ENCODE measurements at places on chromosomes 3 and 15.

DNA sequence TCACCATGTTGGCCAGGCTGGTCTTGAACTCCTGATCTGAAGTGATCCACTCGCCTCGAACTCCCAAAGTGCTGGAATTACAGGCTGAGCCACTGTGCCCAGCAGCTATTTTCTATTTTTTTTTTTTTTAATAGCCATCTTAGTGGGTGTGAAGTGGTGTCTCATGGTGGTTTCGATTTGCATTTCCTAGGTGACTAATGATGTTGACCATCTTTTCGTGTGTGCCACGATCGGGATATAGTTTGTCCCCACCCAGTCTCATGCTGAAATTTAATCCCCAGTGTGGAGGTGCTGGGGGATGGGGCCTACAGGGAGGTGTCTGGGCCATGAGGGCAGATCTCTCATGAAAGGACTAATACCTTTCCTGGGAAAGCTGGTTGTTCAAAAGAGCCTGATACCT lies 41.8 kb upstream of the MUC13 start:
- no peak for DNase-seq

DNA sequence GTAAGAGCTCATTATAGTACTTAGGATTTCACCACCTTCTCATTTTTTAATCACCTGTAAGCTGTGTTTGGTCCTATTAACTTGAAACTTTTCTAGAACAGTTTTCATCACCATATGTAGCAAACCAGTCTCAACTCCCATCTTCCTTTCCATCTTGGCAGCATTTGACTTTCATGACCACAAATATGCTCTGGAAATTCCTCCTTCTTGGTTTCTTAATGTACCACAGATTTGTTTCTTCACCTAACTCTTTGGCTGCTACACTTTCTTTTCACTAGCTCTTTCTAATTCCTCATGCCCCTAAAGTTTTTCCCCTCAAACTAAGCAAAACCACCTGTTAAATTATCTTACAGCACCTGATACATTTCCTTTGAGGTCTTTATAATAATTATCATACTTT lies 13.2 kb upstream of the NMB start:
- no peak for DNase-seq

- no peak for DNase-seq
Observed at GRCh38 chr3:197269024-197269423, 29.4 kb downstream of the DLG1 start.

GRCh38 chr3:15903759-15904720 lies 106.3 kb upstream of the ANKRD28 start:
- no peak for DNase-seq

DNA sequence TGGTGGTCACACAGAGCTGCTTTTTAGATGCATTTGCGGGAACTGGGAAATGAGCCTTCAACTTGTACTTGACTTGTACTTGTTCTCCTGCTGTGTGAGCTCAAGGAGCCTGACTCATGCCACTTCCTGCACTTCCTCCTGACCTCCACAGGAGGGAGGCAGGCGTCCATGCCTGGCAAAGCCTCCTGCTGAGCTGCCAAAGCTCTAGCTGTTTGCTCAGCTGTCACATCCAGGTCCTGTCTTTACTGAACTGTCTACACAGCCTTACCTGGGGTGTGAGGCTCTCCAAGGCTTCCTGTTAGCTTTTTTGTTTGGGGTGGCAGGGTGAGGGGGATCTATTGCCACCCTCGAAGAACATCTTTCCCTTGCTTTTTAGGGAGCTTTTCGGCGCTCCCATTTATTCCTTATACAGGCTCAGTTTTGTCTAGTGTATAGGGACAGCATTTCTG lies 6.4 kb downstream of the THPO start:
- DNase-seq = peak; percentile 58

DNA sequence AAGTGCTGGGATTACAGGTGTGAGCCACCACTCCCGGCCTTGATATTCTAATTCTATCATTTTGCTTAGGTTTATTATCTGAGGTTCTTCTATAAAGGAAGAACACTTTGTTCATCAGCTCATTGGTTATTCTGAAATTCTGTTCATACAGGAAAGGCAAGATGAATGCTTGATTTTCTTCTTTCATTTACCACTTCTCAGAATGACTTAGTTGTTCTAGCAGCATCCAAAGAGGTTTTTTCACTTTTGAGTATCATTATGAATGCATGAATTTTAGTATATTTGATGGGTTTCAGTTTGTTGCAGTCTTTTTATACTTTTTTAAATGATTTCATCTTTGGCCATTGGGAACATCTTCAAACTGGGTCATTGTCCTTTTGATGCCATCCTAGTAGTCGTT lies 51.8 kb downstream of the RNF111 start:
- no peak for DNase-seq

DNA sequence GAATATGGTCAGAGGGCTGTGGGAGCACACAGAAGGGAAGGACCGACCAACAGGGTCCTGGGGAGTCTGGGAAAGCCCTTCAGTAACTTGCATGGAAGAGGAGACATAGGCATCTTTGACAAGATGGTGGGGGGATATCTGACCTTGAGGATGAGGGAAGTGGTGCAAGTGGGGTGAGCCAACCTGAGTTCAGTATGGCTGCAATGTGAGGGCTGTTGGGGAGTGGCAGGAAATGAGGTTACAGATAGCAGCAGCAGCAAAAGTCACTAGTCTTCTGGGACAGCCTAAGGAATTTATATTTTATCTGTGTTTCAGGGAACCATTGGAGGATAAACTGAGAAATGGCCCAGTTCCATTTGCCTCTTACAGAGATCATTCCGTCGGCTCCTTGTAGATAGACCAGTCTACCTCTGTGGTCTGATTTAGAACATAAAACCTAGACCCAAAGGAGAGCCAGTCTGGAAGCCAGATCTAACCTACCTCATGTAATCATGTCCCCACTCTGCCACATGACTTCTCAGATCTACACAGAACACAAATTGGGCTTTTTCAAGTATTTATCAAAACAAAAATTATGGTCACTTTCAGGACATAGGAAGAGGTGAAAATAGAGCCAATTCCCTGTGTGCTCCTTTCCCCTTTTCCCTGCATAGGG lies 75.6 kb downstream of the ST6GAL1 start:
- DNase-seq = peak; percentile 18

- DNase-seq = no peak
Observed at GRCh38 chr15:100206643-100207042, 135.1 kb downstream of the ADAMTS17 start.

DNA sequence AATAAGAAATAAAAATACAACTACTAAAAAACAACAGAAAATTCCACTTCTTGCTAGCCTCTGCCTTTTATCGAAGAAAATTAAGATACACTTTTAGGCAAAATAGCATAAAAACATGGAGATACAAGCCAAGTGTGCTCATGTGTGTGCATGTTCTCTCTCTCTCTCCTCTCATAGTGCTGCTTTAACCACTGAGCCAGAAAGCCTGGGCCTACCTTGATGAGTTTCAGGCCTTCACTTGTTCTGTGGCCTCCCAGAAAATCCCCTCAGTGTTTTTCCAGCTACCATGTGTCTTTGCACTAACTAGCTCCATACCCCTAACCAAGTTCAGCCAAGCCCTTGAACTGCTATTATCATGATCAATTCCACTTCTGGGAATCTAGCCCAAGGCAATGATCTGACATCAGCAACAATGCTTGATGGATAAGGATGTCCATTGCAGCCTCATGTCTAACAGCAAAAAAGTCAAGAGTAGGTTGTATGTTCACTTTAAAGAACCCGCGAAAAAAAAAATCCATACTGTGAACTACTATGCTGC lies 18.1 kb downstream of the CYP11A1 start:
- DNase-seq = no peak

- peak; percentile 56 for DNase-seq
Observed at GRCh38 chr15:90143166-90143655, 40.9 kb upstream of the IDH2 start.

DNA sequence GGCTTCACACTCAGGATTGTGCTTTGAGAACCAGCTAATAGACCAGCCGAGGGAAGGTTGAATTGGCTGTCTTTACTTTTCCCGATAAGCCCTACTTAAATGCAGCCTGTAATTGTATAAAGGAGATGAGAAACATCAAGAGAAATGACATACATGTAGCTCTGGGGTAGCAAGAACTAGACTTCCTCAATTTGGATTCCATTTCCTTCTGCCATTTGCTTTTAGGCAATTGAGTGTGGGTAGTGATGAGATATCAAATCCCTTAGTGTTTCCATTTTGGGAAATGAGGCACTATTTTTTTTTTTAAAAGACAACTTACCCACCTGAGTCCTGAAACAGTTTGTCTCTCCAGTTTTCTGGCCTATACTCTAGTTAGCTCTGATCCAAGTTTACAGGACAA lies 2.2 kb downstream of the INAFM2 start:
- DNase-seq = no peak

GRCh38 chr15:70632491-70633102 lies 130.8 kb downstream of the UACA start:
- DNase-seq = no peak

DNA sequence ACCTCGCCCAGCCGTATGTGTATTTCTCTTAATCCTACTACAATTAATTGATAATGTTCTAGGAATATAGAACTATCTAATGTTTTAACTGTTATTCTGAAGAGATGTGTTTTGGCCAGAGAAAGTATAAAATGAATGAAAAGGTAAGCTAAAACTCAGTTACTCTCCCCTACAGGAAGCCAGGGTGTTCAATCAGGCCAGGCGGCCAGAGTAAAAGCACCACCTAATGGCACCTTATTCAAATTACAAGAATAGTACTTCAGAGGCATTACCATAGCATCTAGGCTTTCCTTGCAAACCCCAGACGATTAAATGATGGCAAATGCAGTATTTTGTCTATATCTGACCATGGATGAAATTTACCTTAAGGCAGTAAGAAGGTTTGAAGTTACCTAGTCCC lies 10.4 kb downstream of the SLC12A8 start:
- DNase-seq = no peak

GRCh38 chr15:37394402-37395099 lies 294.2 kb upstream of the MEIS2 start:
- no peak for DNase-seq

DNA sequence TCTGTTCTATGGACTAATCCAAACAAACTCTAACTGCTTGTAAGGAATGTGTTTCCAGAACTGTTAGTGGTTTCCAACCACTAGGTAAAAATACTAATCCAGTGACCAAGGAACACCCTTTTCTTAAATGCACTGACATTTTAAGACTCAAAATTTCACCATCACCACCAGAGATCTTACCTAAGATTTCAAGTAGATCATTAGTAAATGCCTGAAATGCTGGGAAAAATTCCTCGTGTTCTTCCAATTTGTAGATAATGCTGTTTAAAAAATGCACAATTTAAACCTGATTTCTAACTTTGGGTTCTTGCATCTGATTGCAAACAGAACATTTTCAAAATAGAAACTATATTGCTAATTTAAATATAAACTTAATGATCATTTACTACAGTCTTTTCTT lies 63.4 kb downstream of the ESYT3 start:
- DNase-seq = no peak

- DNase-seq = peak; percentile 38
Observed at GRCh38 chr3:157134620-157135191, 25.2 kb downstream of the CCNL1 start.

DNA sequence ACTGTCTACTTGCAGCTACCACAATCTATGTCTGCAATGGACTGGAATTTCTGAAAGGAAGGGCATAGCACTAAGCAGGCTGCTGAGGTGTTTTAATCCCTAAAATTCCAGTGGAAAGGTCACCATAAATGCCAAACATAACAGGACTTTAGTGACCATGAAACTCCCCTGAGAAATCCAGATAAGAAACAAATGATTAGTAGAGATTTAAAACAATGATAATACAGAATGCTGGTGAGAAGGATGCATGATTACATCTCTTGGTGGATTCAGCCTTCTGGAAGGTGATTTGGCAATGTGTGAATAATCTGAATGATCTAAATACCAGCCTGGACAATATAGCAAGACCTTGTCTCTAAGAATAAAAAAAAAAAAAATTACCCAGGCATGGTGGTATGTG lies 475.0 kb upstream of the CBLB start:
- DNase-seq = no peak

- DNase-seq = no peak
Observed at GRCh38 chr3:152785051-152785450, 49.9 kb upstream of the P2RY1 start.

GRCh38 chr3:154125378-154126030 lies 4.3 kb downstream of the ARHGEF26 start:
- DNase-seq = no peak

DNA sequence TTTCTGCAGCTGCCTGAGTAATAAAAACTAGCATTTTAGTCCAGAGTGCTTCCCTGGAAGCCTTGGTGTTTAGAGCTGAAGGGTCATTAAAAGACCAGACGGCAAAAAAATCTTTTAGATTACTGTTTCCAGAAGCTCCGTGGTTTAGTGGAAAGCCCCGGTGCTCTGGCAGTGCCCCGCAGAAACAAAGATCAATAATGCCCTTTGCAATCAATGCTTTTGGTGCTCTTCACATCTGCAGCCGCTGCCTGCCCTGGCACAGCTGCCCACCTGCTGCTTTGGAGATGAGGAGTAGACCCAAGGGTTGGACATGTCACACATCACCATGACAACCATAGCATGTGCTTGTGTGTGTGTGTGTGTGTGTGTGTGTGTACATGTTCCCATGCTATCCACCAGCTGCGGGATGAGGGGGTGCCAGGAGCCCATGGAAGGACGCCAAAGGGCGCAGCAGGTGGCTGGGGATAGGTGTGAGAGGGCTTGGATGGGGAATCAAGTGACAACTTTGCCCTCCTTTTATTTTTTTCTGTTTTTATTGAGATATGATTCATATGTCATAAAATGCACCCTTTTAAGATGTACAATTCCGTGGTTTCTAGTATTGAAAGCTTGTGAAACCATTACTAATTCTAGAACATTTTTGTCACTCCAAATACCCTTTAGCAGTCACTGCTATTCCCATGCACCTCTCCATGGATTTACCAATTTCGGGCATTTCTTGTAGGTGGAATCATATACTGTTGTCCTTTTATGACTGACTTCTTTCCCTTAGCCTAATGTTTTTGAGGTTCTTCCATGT lies 75.7 kb upstream of the KLHL25 start:
- DNase-seq = no peak
